Myocyte (in vitro differentiated cells): ENCODE measurements at places on chromosomes 12 and 14. TPM values are rescaled to one million over a fixed set of nuclear protein-coding genes. Genes with fewer than 3 reads are reported as not detected.

GRCh38 chr14:31001339-31001658 is 24.1 kb upstream of the AP4S1 start:
- DNase-seq, result no peak

DNA sequence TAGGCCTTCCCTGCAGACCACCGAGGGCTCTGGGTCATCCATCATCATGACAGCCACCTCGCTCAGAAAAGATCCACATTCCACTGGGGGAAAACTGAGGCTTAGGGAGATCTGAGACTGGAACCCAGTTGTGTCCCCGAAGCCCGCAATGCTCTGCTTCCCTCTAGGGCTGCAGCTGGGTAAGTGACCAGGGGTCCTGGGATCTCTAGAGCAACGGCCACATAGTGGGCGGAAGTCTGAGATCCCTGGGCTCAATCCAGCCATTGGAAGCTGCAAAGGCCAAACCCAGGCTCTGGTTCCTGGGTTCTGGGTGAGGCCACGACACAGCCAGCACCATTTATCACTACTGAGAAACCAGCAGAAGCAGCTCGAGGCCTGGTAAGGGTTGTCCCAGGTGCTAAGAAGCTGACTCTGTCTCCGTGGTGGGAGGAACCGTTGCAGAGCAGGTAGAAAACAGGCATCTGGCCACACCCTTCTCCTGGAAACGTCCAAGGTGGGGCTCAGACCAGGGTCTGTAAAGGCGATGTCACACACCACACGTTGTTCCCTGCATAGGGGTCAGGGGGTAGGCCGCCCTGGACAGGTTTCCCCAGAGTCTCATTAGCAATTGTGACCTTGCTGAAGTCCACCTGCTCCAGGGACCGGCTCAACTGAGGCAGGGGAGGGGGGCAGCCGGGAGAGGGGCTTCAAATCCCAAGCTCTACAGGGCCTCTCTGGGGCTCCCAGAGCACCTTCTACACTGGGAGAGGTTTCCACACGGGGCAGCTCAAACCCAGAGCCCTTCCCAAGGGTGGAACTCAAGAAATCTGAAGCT is 38.6 kb downstream of the BCL11B start:
- no peak for DNase-seq

Gene CD163L1
- total RNA-seq, result 5.7 and 11.2 TPM in 2 replicates

Gene TRPV4
- 0.08 and 0.31 TPM in 2 replicates for total RNA-seq
